ENCODE measurements at places on chromosomes 5 and 9.

DNA sequence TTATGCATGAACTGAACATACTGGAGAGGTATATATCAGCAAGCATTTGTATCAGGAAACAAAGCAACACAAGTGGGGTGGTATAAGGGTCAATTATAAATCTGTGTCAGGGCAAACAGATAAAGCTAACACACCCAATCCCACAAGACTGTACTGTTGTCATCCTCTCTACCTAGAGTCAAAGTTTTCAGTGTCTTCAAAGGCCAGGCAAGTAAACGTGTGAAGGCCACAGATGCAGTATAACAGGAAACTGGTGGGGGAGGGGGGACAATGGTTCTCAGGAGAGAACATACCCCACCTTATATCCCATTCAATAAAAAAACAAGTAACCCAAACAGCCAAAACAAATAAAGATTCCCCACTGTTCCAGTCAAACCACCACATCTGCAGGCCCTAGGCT, 22.1 kb downstream of the ELP1 start:
- ATAC-seq, result no peak

- no peak for ATAC-seq
These were observed 20.0 kb downstream of the MARCHF3 start for GRCh38 chr5:127010362-127010761.

GRCh38 chr5:127585661-127586060, 63.2 kb upstream of the CTXN3 start:
- no peak for ATAC-seq

DNA sequence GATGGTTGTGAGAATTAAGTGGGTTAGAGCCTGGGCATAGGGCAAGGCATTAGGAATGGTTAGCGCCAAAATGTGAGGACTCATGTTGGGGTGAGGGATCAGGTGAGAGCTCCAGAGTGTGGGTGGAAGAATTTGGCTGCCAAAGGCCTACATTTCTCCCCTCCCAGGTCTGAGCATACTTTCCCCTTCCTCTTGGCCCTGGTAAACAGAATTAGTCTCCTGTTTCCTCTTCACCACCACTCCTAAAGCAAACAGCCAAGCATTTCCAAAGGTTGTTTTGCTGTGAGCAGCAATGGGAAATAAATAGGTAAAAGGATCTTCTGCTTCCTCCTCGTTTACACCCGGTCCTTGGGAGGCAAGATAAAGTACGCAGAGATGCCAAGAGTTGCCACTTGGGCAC, 132.5 kb downstream of the ZSWIM6 start:
- no peak for ATAC-seq

DNA sequence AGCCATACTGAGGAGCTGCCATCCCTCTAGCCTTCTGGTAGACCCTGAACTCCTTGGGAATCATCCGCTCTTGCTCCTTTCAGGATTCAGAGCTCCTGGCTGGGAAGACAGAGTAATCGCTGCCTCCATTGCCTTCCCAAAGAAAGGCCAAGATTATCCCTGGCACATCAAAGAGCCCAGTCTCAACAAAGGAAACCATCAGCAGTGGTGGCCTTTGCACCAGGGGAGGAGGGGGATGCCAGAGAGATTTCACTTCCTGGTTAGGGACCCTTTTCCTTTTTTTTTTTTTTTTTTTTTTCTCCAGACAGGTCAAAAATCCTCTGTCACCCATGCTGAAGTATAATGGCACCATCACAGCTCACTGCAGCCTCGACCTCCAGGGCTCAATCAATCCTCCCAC, 16.0 kb upstream of the ERGIC1 start:
- no peak for ATAC-seq

DNA sequence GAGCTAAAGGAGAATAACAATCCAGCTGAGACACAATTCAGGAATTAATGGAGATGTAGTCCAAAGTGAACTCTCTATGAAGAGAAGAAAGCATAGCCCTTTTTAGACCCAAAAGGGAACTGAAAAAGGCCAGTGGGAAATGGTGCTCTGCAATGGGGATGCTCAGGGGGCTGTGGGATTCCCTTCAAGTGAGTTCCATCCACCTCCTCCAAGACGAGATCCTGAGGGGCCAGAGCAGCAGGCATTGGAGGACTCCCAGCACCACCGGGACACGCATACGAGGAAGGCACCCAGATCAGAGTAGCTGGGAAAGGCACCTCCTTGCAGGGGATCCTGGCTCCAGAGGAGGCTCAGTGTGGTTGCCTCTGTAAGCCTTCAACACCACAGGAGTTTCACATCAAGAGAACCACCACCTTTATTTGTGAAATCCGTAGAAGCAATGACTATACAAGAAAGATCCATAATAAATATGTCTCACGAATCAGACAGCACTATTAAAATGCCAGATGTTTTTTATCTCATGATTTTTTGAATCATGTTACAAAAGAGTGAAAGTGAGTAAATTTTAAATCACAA, 288.2 kb downstream of the MED10 start:
- no peak for ATAC-seq

DNA sequence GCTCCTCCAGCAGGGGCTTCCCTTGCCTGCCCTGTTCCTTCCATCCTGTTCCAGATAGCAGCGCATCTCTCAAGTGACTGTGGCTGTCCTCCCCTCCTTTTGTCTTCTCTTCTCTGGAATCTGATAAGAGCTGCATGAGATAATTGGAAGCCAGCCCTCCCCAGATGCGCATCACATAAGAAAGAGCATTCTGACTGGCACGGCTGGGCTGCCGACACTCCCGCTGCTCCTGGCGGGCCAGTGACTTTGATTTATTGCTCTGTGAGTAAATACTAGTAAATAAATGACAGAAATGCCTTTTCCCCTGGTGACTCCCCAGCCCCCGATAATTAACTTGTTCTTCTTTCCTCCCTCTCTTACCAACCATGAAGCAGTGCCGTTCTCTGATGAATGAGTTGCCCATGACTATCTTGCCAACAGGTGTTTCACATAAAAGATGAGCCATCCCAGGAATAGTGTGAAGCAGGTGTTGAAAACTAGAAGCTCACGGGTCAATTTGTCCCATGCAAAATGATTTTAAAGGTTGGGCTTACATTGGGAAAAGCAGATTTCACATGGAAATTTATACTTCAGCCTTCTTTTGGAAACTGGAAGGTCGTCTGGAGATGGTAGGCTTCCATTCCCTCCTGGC, 212.3 kb downstream of the ERCC6L2 start:
- ATAC-seq, result no peak

- ATAC-seq, result no peak
These were observed 86.5 kb downstream of the MTRR start for GRCh38 chr5:7955476-7955875.

DNA sequence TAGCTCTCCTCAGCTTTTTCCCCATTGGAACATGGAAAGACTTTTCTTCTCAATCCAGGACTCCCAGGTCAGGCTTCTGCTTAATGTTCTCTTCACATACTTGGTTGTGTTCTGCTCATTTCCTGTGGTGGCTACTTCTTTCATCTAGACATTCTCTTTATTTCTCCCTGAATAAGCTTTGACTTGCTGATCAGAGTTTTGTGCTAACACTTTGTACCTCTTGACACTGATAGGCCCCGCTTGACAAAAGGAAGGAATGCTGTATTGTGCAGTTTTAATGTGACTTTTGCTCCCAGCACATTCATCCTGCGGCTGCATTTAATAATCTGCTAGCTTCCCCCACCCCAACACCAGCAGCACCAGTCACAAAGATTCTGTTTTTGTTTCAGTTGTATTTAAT, 90.9 kb upstream of the MINAR2 start:
- no peak for ATAC-seq

GRCh38 chr5:40334242-40334635, 345.5 kb upstream of the PTGER4 start:
- no peak for ATAC-seq

- ATAC-seq, result no peak
These were observed 13.9 kb downstream of the PLK2 start for GRCh38 chr5:58446024-58446423.

GRCh38 chr9:95095641-95096355, 221.7 kb downstream of the FANCC start:
- no peak for ATAC-seq

All from activated T-helper 17 cell treated with anti-CD3 and anti-CD28 coated beads, Interleukin-2, amount 50 U/mL, for 72 hours (primary cell).